Cardiac fibroblast (primary cell): ENCODE measurements at places on chromosomes 16 and 17.

DNA sequence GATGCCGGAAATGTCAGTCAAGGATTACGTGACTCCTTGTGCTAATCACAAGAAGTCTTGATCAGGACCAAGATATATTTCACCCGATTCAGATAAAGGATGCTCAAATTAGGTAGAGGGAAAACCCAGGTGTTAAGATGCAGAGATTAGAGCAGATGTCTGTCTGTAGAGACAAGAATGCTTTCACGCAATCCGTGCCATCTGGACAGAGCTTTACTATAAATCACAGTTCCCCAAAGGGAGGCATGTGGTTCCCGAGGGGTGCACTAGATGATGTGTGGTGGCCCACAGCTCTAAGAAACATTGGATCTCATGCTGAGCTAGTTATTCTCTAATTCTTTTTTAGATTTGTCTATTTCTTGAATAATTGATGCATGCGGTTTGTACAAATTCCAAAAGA is 9.8 kb upstream of the MAP3K14 start:
- DNase-seq: no peak

DNA sequence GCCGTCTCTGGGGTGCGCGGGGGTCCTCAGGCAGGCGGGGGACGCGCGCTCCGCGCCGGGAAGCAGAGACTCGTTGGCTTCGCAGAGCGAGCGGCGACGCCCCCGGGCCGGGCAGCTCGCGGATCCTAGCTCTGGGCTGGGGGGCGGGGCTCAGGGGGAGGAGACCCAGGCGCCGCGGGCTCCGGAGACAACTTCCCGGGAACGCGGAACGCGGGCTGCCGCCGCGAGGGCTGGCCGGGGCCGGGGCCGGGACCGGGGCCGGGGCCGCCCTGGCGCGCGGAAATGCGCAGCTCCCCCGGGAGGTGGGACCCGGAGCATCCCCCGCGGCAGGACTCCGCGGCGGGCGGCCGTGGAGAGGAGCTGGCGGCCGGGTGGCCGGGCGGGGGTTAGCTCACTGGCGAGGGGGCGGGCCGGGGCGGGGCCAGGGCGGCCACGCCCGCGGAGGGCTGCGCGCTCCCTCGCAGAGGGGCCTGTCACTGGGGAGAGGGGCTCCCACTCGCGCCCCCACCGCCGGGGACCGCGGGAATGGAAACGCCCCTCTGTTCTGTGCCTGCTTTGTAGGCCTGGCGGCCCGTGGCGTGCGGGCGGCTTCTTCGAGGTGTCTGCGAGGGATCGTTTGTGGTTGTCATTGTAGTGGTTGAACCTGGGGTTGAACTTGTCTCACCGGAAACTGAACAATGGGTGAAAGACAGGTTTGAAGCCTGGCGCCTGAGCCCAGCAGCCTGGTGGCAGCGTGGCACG is at the start of gene GAS7:
GAS7 (minus strand) TSS at position 98 of the 741 bp plus-strand sequence.
- DNase-seq: no peak

DNA sequence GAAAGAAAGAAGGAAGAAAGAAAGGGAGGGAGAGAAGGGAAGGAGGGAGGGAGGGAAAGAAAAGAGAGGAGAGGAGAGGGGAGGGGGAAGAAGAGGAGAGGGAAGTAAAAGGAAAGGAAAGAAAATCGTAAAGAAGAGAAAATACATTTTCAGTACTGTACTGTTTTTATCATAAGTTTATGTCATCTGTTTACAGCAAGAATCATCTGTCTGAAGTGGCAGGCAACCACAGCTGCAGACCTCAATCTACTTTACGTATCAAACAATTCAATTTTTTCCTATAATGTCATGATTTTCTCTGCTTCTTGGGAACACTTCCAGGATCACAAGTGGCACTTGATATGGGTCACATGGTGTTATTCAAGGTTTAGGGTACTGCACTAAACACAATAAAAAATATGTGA is 58.3 kb downstream of the USP32 start:
- DNase-seq: no peak

DNA sequence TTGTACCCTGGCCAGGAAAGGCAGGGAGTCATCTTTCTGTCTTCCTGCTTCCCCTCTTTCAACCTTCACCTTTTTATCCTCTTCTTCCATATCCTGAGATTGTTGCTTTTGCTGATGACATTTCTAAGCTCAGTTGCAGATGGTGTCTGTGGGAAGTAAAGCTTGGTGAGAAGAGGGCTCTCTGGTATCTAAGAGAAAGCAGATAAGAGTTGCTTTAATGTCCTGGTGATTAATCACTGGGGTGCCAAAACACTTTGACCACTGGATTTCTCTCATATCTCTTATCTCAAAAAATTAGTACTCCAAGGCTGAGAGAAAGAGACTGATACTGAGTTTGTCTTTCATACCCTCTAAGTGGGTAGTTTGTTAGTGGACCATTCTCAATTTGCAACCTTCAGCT is 71.3 kb downstream of the NEUROD2 start:
- DNase-seq: no peak

GRCh38 chr17:49779156-49779738 is 9.2 kb upstream of the KAT7 start:
- no peak for DNase-seq

DNA sequence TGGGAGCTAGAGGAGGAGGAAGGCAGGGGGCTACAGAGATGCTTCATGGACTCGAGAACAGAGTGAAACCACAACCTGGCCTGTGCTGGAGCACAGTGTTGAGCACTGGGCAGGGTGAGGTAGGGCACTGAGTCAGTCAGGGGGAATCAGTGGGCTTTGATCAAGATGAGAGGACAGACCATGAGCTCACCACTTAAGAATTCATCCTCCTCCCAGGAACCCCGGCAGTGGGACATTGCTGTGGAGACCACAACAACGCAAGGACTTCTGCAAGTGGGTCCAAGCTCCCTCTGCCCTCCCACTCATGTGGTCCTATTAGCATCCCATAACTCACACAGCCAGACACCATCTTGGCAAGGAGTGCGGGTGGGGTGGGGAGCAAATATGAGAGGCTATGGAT is 1.7 kb upstream of the CES5A start:
- no peak for DNase-seq

GRCh38 chr17:38339891-38340290 is 3.9 kb downstream of the GPR179 start:
- peak; percentile 29 for DNase-seq

- DNase-seq: no peak
Measured at GRCh38 chr16:89602952-89603590, 10.4 kb upstream of the DPEP1 start.

DNA sequence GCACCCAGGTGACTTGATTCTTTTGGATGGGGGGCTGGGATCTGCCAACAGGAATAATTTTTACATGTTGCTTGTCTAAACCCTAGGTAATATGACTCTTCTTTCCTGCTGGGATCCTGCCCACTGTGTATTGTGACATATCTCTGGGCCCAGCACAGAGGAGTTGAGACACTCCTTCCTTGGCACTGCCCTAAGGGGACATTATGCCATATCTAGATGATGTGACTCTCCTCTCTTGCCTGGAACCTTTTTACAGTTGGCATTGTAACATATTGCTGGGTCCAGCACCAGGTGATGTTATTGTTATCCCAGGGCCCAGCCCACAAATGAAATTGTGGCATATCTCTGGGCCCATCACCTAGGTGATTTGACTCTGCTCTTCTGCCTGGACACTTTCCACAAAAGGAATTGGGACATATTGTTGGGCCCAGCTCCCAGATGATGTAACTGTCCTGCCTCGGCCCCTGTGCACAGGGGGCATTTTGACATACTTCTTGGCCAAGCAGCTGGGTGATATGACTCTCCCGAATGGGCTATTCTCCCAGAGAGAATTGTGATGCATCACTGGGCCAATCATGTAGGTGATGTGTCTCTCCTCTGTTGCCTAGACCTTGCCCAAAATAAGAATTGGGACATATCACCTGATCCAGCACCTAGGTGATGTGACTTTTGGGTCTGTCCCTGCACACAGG is 1837.7 kb downstream of the TP53TG3F start:
- no peak for DNase-seq

- DNase-seq: peak; percentile 77
Measured at GRCh38 chr16:20884240-20884556, 16.0 kb downstream of the DCUN1D3 start.
